ENCODE measurements at places on chromosomes 4 and X.

- DNase-seq = no peak
These were observed 33.3 kb upstream of the GPC4 start for GRCh38 chrX:133448512-133449076.

GRCh38 chrX:38178396-38178795 is 42.3 kb downstream of the SRPX start:
- no peak for DNase-seq

- DNase-seq = no peak
These were observed 36.7 kb upstream of the MXD4 start for GRCh38 chr4:2298532-2298991.

GRCh38 chrX:112164420-112164819 is 81.8 kb upstream of the TRPC5 start:
- no peak for DNase-seq

GRCh38 chr4:47827343-47828047 is 10.4 kb downstream of the CORIN start:
- DNase-seq = no peak
